ENCODE measurements at places on chromosomes 5 and 9.

DNA sequence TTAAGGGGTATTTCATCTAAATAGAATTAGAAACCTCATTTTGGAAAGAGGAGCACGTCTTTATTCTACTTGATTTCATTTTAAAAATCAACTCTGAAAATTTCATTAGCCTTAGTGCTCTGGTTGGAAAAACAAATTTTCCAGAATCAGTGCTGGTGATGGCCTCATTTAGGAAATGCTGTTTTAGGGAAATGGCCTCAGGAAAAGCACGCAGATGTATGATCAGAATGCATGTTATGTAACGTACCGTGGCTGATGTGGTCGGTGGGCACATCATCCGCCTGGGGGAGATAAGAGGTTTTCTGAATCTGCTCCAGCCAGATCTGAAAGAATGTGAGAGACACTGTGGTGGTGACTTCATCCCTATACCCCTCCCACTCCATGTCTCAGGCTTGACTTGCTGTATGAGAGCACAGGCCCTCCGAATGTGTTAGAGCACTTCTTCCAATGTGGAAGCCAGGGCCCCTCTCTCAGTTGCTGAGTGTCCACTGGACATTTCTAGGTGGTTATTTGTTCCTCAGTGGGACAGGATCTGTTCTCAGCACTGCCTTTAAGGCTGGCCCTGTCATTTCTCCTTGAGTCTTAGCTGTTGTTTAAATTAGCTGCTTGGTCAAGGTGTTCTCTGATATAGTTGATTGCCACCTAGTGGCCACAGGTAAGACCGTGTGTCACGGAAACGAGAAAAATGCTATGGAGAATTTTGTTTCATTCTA, 96.5 kb downstream of the ARHGAP26 start:
- peak; percentile 27 for DNase-seq

DNA sequence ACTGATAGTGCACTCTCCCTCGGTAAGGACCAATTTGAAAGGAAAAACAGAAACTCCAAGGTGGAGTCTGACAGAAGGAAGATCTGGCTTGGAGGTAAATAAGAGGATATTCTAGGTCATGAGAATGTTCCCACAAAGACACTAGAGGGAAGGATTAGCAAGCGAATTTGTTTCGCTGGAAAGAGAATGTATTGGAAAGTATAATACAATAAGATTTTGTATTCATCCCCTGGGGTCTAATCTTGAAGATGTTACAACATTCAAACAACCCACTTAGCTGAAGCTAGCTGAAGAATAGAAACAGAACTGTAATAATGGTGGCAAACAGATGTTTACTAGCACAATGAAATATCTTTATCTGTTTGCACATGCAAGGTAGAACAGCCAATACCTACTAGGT, 158.7 kb downstream of the GNAQ start:
- no peak for DNase-seq

GRCh38 chr5:147699496-147700088, 82.9 kb downstream of the JAKMIP2 start:
- no peak for DNase-seq

DNA sequence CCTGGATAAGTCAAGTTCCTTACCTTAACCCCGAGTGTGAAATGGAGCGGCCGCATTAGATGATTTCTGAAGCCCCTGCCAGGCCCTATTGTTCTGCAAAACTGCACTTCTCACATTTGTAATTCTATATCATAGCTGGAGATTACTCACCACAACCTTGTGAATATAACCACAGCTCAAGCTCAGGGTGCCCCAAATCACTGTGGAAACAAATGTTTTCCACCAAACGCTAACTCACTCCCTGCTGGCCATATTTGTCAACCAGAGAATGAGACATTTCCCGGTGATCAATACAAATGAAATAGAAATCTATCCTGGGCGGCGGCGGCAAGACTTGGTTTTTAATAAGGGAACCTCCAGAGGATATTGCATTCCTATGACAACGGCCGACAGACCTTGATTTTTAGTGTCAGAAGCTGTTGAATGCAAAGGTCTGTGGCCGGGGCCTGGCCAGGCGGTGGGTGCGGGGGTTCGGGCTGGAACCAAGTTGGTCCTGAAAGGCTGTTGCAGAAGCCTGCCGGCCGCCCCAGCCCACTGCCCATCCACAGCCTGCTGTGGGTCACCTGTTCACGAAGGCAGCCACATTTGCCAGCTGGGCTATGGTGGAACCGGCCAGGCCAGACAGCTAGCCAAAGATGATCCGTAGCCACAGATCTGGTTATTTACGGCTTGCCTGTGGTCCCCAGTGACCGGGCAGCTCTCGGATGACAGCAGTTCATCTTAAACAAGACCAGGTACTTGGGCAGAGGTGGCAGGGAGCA, 93.9 kb upstream of the LMX1B start:
- no peak for DNase-seq
